Lower leg skin (tissue), 4 donors: ENCODE measurements at places on chromosomes 4 and X. TPM values are rescaled to one million over a fixed set of nuclear protein-coding genes. Genes with fewer than 3 reads are reported as not detected.

The IRAK1 gene
- 67.4 TPM for total RNA-seq

The SPON2 gene
- 31.9 TPM for total RNA-seq

The CNOT6L gene
- 32.0 TPM for total RNA-seq

The F9 gene
- total RNA-seq = not detected

The FDCSP gene
- not detected for total RNA-seq
